ENCODE measurements at places on chromosomes 12 and 14.

GRCh38 chr14:52703225-52703624 is 3.8 kb upstream of the PSMC6 start:
- DNase-seq: peak; percentile 73

DNA sequence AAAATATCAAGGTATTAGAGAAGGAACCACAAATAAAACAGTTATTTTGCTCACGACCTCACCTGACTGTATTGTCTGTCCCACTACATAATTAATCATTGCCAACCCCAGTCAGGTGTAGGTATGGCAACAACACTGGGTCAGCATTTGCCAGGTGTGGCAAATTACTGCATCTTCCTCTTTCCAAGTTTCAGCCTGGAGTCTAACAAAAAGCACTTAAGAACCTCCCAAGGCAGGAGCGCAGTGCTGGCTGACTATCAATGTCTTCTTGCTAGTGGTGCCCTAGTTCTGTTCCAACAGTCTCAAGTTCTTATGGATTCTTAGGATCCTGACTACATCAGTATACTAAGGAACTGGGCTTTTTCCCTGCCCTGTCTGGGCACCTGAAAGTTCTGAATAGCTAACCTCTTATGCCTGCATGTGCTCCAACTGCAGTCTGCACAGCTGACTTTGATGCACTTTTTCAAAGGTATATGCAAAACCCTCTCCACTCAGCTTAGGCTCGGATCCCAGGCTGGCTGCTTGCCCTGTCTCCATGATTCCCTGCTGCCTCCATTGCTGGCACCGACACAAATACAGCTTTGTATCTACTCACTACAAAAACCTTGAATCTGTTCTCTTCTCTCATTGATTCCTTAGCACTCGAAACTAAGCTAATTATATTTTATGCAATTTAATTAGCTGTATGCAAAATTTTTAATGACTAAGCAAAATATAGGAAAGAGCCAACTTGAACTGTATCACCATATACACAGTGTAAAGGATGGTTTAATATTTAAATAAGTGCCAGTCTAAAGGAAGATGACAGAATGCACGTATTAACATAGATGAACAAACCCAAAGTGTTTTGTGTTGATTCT is 113.3 kb downstream of the PRKD1 start:
- no peak for DNase-seq

DNA sequence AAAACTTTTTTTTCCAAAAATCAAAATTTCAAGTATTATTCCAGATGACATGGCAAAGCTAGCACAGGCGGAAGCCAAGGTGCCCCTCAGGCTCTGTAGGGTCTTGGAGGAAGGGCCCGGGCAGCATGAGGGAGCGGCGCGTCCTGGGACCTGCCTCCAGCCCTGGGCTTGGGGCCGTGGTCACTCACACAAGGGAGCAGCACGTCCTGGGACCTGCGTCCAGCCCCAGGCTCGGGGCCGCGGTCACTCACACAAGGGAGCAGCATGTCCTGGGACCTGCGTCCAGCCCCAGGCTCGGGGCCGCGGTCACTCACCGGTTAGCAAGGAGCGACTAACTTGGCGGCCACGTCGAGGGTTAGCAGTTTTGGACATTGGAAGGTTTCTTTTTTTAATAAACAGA is 11.9 kb upstream of the GOLGA3 start:
- no peak for DNase-seq

GRCh38 chr12:108076556-108076955 is 52.5 kb upstream of the WSCD2 start:
- DNase-seq: no peak

GRCh38 chr14:75522224-75522982 is at the start of gene BATF:
TSS of gene BATF (plus strand) at chr14:75522469. CDS start at chr14:75522683, 214 bp downstream.
- DNase-seq: no peak

DNA sequence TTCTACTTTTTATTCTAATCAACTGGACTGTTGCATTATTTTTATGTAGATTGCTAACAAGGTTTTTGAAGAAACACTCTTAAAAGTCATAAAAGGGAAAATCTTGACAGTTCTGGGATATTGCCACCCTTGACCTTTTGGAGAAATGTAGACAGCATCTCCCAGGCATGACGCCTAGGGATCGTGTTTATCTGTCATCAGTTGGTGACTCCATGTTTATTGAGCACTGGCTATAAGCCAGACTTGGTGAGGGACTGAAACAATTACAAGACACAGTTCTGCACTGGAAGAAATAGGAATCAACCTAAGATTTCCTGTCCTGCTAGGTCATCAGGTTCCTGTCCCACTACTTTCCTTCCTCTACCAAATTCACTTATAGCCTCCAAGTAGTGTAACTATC is 34.5 kb downstream of the HMGA2 start:
- DNase-seq: peak; percentile 52

DNA sequence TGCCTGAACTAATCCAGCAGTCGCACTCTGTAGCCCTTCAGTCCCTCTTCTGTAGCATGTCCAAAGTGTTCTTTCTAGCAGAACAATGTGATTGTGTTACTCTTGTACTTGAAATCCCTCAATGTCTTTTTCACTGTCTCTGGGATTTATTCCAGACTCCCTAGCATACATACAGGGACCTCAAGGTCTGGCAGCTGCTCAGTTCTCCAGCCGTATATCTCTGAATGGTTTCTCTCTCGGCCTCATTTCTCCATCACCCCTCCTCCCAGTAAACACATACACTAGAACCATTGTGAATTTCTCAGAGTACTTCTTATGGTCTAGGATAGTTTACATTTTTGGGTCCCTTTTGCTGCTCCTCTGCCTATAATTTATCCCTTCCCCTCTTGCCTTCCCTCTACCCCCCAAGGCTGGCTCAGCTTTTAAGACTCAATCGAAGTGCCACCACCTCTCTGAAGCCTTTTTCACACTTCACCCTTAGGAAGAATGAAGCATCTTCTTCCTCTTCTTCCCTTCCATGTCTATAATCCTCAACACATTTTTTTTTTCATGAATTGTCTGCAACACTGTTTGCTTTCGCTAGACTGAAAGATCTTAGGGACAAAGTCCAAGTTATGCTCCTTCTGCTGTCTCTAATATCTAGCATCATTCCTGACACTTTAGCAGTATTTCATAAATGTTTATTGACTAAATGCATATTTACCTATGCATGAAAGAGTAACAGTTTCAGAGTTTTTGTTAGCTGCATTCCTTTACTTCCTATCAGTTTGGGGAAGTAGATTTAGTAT is 446.1 kb downstream of the ZFP36L1 start:
- DNase-seq: no peak

GRCh38 chr12:66726556-66726955 is 47.7 kb upstream of the GRIP1 start:
- no peak for DNase-seq

DNA sequence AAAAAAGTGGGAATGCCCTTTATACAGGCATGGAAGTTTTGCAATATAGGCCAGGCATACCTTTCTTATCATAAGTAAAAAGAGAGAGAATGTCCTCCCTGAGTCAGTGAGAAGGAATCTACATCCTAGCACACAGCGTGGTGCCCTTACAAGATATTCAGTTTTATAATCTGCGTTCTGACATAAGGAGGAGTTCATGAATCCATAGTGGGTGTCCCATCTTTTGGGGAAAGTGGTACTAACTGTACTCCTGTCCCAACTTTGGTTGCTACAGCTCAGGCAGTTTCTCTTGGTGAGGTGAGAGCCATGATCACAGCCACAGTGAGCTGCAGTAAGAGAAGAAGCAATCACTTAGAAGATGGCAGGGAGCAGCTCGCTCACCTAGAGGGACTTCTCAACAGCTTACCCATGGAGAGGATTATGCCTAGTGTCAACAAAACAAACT is 332.9 kb downstream of the BCAT1 start:
- DNase-seq: peak; percentile 40

DNA sequence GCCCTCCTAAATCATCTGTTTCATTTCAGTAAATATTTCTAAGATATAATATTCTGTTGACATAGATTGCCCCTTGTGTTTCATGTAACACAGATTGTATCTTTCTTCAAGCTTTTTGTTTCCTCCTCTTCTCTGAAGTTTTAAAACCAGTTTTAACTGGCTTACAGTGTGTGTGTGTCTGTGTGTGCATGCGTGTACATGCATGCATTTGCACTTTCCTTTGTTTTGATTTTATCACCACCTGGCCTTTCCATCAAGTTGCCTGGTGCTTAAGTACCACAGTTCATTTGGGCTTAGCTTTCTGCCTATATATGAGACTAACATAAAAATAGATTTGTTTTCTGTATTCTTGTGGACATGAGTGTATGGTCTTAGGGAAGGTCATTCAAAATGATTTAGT is 31.9 kb downstream of the ETNK1 start:
- no peak for DNase-seq

DNA sequence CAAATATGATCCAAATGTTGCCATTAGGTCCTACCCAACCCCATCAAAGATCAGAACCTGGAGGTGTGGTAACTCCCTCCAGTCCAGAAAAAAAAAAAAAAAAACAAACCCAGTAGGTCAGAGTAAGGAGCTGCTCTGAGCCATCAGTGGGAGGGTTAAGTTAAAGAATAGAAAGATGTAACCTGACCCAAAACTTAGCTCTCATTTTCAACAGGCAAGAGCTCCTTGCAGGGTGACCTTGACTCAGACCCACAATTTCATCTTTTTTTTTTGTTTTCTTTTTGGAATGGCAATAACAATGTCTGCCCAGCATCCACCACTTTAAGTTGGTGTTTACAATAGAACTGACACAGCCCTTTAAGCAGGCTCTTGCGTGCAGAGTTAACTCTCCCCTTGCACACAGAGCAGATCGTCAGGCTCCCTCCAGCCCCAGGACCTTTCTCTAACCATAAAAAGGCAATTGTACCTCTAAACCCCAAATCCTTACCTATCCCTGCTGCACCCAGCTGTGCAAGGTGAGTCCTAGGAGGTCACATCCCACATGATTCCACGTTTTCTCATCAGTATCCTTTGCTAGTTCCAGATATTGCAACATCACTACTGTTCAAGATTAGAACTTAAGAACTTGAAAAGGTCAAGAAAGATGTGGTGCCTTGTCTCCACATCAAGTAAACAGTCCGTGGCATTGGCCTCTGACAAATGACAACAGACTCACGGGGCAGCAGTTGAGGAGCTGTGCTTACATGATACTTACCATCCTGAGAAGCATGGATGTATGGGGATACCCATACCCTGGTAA is 178.6 kb upstream of the EEA1 start:
- DNase-seq: no peak

- no peak for DNase-seq
These were observed 29.0 kb downstream of the MOAP1 start for GRCh38 chr14:93155667-93156066.

- DNase-seq: no peak
These were observed 24.0 kb downstream of the ITGA7 start for GRCh38 chr12:55683676-55684075.

- DNase-seq: no peak
These were observed 17.3 kb upstream of the KCNK10 start for GRCh38 chr14:88340357-88340756.

- peak; percentile 64 for DNase-seq
These were observed 30.7 kb upstream of the ESR2 start for GRCh38 chr14:64324895-64325294.

DNA sequence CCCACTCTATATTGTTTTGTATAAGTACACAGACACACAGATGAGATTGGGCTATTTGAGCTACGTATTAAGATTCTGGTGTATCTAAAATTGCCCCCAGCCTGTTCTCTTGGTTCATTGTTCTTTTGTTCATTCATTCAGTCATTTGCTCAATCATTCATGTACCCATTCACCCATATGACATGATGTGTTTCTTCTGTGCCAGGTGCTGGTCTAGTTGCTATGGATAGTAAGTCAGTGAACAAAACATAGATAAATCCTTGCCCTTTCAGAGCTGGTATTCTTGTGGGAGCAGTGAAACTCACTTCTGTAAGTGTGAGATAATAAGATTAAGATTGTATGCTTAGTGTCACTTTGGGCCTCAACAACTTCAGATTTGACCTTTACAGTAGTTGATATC is 191.3 kb downstream of the TMTC2 start:
- no peak for DNase-seq

GRCh38 chr12:28173440-28173839 is 16.8 kb upstream of the CCDC91 start:
- DNase-seq: no peak

DNA sequence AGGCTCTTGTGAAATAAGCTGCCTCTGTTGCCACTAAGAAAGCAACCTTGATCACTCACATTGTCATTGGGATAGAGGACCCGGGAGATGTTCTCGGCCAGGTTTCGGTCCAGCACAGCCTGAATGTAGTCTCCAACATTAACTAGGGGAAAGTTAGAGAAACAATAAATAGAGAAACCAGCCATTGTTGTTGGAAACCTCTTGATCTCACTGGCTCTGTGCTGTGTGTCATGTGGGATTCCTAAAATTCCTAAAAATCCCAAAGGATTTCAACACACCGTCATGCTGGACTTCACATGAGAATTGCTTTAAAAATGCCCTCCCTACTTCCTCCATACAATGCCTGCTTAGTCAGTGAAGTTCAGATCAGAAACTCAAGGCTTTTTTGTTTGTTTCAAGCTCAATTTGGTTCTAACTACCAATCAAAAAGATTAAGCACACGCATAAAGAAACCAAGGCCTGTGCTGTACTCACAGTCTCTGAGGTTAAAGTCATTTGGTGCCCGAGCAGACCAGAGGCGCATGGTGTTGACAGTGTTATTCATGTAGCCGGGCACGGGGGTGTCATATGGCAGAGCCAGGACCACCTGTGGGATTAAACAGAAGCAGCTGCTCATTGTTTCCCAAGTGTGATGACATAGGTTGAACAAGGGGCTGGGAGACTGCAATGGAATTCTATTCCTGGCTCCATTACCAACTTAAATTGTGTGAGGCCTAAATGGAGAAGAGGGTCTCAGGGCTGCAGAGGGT is 23.6 kb downstream of the PYGL start:
- DNase-seq: peak; percentile 91

DNA sequence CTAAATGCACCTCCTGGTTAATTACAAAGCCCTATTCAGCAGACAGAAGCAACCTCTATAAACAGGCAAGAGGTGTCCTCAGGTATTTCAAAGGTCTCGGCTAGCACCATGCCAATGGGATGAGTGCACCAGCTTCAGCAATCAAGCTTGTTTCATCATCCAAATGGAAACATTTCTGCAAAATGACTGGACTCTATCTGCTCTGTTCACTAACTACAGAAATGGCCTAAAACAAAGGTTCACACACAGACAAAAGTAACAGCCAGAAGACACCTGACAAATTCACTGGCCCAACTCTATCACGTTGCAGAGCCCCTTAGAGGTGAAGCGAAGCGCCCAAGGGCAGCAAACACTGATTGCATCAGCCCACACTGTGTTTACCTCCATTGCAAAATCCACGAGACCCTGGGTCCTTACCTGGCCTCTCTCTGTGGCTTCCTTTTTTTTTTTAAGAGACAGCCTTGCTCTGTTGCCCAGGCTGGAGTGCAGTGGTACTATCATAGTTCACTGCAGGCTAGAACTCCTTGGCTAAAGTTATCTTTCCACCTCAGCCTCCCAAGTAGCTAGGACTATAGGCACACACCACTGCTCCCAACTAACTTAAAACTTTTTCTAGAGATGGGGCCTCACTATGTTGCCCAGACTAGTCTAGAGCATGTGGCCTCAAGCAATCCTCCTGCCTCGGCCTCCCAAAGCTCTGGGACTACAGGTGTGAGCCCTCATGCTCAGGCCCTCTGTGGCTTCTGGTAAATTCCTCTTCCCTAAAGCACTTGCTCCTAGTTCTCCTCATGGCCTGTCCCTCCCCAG is 8.5 kb upstream of the SYNE3 start:
- DNase-seq: peak; percentile 49
